ENCODE measurements at places on chromosomes 3 and 15.

DNA sequence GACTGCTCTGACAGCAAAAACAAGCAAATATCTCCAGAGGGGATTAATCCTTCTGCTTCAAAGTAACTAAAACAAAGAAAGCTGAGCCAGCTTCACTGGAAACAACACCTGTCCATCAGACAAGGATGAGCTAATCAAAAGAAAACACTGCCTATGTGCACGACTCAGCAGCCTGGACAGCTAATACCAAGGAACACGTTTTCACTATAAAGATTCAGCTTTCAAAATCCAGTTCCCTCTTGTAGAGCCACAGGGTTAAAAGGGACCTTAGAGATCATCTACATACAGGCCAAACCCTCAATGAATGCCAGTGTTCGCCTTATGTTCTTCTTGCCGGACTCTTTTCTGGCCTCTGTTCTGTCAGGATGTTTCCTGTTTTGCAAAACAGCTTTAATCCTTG is 6.9 kb downstream of the TUSC7 start:
- DNase-seq = no peak

DNA sequence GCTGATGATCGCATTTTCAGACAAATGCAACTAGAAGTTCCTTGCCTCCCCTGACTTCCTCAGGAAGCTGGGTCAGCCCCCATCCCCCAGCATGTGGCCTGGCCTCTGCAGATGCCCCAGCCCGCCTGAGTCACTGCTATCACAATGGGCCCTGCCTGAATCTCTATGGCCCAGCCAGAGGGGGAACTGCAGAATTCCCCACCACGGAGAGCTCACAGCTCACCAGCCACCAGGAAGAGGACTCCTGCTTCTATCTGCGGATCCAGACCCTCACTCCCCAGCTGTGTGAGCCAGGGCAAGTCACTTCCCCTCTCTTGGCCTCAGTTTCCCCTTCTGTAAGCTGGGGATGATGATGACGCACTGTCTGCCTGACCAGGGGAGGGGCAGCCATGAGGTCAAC is 6.9 kb downstream of the PLXND1 start:
- DNase-seq = no peak

DNA sequence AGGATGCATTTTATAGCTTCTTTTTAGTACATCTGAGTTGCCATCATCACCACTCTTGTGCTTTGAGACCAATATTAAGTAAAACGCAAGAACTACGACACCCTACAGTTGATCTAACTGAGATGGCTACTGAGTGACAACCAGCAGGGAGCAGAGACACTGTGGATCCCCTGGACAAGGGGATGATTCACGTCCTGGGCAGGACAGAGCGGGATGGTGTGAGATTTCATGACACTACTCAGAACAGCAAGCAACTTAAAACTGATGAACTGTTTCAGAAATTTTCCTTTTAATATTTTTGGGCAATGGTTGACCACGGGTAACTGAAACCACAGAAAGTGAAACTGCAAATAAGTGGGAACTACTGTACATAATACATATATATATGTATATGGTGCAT is 299.2 kb downstream of the ADAMTS17 start:
- DNase-seq = no peak

DNA sequence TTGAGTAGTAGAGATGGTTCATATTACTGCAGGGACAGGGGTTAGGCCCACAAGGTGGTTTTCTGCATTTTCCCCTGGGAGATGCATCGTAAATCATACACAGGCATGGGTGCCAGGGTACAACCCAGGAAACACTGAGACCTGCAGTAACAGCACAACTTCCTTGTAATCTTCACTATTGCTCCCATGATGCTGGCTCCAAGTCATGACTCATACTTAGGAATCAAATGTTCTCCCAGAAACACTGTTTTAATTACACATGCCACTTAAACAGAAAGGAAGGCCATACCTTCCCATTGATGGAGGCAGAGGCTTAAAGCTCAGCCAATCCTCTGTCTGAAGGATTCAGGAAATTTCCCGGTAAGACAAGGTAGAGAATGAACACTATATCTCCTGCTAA is 106.5 kb downstream of the ERC2 start:
- no peak for DNase-seq

DNA sequence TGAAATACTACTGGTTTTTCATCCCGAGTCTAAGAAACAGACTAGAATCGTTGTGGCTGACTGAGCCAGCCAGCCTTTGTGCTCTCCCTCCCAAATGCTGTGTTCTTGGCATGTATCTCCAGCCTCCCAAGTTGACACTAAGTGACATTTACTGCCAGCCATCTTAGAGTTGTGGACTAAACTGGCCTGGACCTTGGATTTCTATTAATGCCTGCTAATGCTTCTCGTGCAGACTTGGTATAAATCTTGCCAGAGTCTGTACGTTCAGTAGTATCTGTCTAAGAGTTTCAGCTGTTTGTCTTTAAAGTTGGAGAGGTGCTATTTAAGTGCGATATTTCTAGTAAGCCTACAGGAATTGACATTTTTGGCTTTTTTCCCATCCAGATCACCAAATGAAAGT is 166.6 kb upstream of the BHLHE40 start:
- DNase-seq = no peak

- DNase-seq = no peak
Observed at GRCh38 chr3:62662677-62663076, 212.5 kb downstream of the CADPS start.

DNA sequence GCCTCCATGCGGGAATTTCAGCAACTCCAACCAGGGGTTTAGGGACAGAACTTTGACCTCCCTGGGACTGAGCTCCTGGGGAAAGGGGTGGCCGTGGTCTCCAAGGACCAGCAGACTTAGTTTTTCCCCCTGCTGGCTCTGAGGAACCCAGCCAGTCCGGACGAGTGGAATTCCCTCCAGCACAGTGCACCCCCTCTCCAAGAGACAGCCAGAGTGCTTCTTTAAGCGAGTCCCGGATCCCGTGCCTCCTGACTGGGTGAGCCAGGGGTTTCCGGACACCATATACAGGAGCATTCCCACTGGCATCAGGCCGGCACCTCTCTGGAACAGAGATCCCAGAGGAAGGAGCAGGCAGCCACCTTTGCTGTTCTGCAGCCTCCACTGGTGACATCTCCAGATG is 459.5 kb downstream of the OCA2 start:
- DNase-seq = no peak

DNA sequence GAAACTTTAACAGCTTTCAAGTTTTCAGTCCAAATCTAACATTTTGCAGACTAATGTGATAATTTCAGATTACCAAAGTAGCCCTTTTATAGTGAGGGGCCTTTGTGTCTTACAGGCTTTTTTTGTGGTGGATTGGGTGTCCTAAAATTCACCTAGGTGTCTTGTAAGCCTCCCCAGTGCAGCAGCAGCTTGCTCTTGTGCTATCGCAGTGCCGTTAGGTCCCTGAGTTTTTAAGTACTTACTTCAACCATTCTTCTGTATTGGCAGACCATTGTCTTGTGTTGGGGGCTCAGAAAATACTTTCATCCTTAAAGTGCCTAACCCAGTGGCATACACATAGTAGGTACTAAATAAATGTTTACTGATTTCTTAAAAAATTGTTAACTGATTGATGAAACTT is 2.1 kb downstream of the PDE8A start:
- DNase-seq = no peak

DNA sequence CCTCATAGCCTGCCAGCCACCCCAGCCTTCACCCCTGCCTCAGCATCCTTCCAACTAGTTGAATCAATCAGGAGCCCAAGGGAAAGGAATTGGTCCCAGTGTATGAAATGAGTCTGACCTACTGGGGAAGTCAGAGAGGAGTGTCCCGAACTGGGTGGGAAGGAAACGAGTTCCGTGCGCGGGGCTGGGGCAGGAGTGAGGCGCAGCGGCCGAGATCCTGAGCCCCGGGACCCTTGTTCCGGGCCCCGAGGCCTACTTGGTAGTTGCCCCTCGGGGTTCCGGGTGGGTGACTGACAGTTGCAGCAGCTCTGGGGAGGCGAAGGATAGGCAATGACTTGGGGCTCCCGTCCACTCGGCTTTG is 1.1 kb upstream of the PLCL2 start:
- no peak for DNase-seq

Measured in hepatocyte (in vitro differentiated cells).